T47D (cell line): ENCODE measurements at places on chromosomes 16 and 17.

DNA sequence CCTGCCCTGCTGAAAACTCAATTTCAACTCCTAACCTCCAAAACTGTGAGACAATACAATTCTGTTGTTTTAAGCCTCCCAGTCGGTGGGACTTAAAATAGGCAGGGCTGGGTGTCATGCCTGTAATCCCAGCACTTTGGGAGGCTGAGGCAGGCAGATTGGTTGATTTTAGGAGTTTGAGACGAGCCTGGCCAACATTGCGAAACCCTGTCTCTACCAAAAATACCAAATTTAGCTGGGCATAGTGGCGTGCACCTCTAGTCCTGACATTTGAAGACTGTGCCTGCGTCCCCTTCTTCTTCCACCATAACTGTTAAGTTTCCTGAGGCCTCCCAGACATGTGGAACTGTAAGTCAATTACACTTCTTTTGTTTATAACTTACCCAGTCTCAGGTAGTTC is 36.0 kb upstream of the ATF7IP2 start:
- DNase-seq = no peak

GRCh38 chr16:84196727-84197394 is 5.9 kb downstream of the ADAD2 start:
- peak; percentile 89 for DNase-seq

DNA sequence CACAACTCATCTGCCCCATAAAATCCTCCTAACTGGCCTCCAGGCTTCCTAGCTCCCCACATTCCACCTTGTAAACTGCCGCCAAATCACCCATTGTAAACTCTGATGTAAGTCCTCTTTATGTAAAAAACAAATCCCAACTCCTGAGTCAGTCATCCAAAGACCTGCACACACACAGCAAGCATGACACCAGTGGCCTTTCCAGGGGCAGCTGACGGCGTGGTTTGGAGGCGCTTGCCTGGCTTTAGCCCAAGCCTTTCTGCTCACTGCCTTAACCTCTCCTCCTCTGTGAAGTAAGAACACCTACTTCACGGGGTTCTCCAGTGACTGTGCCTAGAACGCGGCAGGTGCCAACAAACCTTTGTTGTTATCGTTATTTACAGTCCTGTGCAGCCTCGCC is 14.0 kb downstream of the UBE2O start:
- DNase-seq = no peak

- DNase-seq = no peak
Measured at GRCh38 chr17:63701868-63702720, 2.2 kb upstream of the LIMD2 start.

DNA sequence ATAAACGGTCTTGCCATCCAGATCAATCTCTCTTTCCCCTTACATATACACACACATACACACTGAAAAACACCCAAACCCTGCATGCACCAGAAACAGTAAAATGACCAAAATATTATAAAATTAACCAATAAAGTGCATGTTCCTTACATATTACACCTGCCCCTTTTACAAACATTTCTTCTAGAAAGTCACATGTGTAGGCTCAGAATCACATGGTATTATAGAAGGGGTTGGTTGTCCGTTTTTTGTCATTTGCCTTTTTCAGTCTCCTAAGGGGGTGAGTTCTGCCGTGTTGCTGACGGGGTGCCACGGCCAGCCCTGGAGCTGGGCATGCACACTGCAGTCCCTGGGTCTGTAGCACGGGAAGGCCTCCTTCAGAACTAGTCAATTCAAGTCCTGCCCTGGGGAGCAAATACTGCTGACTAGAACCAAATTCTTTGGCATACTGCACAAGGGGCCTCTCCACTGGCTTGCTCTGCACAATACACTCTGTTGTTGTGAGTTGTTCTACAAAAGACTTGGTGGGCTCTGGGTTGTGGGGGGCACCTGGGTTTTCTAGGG is 8.0 kb upstream of the CORO6 start:
- no peak for DNase-seq

DNA sequence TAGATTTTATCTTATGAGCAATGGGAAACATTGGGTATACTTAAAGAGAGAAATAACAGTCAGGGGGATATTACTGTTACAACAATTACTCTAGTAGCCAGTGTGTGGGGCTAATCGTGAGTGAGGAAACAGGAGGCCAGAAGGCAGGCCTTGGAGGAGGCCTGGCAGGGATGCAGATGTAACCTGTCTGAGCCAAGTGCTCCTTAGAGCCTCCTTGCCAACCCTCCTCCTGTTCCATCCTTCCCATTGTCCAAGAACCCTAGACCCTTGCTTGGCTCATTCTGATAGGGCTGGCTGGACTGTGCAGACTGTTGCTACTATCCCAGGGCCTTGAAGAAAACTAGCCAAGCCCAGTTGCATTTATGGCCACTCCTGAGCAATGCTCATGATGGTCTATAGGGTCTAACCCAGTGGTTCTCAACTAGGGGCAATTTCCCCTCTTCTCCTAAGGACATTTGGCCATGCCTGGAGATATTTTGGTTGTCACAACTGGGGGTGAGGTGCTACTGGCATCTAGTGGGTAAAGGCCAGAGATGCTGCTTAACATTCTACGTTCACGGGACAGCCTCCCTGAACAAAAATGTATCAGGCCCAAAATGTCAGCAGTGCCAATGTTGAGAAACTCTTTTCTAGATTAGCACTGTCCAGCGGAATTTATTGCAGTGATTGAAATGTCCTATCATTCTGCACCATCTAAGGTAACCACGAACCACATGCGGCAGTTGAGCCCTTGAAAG is 24.4 kb upstream of the WSCD1 start:
- DNase-seq = no peak

DNA sequence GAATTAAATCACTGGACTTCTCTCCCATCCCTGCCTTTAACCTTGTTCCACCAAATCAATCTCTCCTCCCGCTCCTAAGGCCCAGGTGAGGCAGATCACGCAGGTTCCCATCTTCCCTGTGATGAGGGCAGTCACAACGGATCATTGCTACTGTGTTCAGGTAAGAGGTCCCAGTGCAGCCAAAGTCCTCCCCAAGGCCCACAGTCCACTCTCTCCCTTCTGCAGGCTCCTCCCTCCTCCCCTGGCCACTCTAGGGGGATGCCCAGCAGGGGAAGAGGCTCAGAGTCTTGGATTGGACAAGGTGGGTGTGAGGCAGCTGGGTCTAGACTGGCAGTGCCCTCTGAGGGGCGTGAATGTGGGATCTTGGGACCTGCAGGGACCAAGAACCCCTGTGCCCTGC is 2.6 kb upstream of the ADGRG3 start:
- no peak for DNase-seq

DNA sequence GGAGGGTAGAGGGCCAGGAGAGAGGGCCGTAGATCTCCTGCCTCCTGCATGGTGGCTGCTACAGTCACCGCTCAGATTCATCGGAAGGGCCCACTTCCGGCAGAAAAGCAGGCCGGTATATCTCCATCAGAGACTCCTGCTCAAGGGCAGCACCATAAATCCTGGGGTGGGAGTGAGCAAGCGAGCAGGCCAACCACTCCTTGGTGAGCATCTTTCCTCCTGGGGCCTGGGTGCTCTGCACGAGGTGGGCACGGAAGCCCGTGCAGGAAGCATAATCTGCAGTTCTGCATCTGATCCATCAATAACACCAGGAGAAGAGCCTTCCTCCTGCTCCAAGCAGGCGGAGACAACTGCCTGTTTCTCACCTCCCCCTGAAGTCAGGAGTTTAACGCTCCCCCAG is 57.4 kb upstream of the TMEM132E start:
- DNase-seq = no peak

DNA sequence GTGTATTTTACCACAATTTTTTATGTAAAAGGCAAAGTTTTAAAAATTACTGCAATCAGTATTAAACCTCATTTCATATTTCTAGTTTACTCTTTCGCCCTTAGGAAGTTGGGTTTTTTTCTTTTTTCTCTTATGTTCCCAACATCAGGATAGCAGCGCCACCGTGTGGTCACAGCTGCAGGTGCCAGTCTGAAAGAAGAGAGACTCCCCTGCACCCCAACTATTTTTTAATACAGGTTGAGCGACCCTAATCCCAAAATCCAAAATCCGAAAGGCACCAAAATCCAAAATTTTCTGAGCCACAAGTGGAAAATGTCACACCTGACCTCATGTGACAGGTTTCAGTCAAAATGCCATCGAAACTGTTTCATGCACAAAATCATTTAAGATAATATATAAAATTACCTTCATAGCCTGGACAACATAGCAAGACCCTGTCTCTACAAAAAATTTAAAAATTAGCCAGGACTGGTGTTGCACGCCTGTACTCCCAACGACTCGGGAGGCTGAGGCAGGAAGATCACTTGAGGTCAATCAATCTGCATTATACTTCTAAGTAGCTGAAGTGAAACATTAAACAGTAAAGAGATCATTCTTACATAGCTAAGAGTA is 21.8 kb upstream of the ASGR2 start:
- peak; percentile 64 for DNase-seq
